Activated T-cell treated with anti-CD3 and anti-CD28 coated beads for 1 hour (primary cell): ENCODE measurements at places on chromosomes 4 and X.

DNA sequence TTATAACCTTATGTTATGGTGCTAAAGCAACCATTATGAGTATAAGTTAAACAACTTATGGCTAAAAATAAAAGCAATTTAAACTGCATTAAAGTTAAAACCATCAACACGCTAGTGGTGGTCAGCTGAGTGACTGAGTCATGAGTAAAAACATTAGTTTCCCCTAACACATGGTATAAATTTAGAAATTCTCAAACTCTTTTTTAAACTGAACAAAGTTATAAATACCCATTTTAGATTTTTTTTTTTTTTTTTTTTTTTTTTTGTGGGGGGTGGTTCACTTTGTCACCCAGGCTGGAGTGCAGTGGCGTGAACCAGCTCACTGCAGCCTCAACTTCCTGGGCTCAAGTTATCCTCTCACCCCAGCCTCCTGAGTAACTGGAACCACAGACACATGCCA, 5.4 kb upstream of the BBS7 start:
- DNase-seq, result no peak

DNA sequence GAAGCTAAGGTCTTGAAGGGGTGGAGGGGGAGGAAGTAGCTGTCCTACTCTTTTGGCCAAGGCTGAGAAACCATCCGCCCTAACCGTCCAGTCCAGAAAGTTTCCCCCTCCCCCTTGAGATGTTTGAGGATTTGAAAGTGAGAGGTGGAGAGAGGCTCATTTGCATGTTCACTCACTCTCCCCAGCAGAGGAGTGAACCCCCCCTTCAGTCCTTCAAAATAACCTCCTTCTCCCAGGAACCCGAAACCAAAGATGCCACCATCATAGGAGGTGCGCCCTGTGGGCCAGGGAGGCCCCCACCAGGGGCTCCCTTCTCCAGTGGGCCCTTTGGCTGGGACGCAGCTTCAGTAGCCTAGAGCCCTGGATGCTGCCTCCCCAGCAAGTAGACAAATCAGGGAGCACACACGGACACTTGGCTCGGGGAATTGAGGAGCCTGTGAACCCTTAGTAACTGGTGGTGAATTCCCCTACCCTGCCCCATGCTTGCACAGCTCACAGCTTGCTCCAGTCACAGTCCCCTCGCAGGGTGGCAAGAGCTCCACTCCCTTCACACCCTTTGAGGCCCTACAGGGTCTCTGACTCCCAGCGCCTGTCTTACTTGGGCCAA, 25.6 kb downstream of the ELF4 start:
- DNase-seq, result no peak

DNA sequence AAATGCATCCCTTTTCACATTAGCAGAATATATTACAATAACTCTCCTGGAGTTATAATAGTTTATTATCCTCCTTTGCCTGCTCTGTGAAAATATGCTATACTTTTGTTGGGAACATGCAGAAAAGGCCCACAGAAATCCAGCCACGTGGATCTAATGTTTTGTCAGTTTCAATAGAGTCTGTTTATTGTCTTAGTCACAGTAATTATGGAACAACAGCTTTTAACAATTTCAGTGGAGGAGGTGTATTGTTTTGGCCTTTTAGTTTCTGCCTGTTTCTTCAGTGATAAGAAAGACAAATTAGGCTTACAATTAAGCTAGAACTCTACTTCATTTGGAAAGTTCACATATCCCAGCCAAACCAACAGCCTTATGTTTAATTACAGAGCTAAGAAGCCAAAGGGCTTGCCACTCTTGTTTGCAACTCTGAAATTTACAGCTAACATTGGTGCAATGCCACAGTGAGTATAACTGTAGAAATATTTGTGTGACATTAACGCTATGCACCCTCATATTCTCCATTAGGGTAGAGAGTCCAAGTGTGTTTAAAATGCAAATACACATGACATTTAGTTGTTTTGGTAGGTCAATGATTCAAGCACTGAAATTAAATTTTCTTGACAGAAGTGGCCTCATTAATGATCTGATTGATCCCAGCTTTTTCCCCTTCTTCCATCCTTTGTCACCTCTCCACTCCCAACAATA, 175.8 kb downstream of the USP46 start:
- DNase-seq, result no peak

- DNase-seq, result no peak
Observed at GRCh38 chr4:153025406-153025805, 89.3 kb downstream of the FHDC1 start.

GRCh38 chrX:41085512-41085877, 250 bp downstream of the USP9X start:
- peak; percentile 45 for DNase-seq

DNA sequence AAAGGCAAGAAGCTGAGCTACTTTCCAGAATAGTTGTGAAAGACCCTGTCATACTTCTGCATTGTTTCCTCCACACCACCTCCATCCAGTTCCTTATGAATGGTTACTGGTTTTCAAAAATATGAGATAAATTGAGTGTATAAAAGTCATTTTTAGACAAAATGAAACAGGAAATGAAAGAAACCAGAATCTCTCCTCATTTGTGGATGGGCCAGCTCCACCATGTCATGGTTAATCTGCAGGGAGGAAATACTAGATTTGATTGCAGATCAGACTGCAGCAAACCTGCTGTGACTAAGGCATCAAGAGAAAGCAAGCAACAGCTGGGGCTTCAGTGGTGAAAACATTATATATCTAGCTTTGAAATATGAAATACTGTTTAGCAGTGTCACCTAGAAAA, 23.8 kb downstream of the F9 start:
- DNase-seq, result no peak

DNA sequence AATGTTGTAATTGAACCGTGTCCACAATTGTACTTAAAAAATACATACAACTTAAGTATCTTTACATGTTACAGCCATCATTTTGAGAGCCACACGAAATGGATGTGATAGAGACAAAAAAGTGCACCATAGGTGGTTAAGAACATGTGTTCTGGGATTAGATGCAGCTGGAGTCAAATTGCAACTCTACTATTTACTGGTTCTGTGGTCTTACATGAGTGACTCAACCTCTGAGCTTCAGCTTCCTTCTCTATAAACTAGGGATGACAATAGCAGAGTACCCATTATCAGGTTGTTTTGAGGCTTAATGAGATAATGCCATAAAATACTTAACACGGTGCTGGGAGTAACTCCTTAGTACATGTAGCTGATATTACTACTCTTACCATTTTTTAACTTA, 130.4 kb downstream of the IDS start:
- no peak for DNase-seq

DNA sequence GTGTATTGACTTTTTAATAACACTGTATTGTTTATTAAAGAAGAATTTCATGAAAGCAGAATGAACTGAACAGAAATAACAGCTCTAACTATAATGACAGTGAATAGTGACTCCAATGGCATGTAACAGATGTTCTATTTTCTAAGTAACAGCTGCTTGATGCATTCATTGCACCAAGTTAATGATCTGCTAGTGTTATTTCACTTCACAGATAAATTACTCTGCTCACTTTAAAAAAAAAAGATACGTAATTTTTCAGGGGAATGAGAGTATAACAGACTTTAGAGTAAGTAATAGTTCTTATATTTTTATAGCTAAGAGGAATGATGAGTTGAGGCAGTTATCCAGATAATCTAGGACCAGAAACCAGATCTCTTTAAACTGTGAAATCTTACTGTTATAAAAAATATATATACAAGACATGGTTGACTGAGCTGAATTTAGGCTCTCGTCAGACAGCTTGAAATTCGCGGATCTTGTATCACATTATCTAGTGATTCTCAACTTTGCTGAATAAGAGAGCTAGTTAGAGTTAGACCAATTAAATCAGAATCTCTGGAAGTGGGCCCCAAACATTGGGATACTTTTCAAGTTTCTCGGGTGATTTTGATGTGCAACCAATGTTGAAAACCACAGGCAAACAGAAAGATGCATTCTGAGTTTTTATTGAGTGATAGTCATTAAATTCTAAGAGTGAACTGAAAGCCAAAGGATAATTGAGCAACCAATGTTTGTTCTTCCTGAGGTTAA, 840.7 kb downstream of the DMD start:
- DNase-seq, result no peak

DNA sequence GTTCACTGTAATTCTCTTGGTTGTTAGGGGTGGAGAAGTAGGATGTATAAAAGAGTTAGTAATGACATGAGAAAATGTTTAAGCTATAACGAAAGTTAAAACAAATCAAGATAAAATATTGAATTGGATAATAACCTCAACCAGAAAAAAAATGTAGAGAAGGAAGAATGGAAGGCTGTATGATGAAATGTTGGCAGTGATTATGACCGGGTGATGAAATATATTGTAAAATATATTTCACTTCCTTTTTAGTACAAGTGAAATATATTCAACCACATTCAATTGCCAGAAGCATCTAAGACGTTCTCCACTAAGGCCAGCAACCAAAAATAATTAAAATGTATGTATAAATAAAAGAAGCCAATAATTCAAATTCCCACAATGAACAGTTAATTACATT, 309.3 kb upstream of the FGF13 start:
- DNase-seq, result no peak

GRCh38 chrX:9340598-9341290, 124.1 kb upstream of the TBL1X start:
- DNase-seq, result no peak

- no peak for DNase-seq
Observed at GRCh38 chr4:79294064-79294463, 31.8 kb downstream of the NAA11 start.

- DNase-seq, result no peak
Observed at GRCh38 chrX:44451056-44451455, 91.6 kb downstream of the FUNDC1 start.

DNA sequence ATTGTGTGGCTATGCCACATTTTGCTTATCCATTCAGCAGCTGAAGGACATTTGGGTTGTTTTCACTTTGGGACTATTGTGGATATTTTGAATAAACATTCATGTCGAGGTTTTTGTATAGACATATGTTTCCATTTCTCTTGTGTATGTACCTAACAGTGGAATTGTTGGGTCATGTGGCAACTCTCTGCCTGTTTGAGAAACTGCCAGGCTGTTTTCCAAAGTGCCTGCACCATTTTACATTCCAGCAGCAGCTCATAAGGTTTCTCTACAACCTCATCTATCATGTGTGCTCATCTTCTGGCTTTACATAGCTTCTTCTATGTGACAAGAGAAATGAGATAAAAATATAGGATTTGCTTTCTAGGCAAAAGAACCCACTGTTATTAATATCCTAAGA, 29.5 kb upstream of the TSPAN5 start:
- DNase-seq, result no peak
